GM13977 (cell line): ENCODE measurements at places on chromosomes 12 and 14.

- no peak for DNase-seq
Observed at GRCh38 chr12:106345746-106346145, 11.8 kb upstream of the POLR3B start.

DNA sequence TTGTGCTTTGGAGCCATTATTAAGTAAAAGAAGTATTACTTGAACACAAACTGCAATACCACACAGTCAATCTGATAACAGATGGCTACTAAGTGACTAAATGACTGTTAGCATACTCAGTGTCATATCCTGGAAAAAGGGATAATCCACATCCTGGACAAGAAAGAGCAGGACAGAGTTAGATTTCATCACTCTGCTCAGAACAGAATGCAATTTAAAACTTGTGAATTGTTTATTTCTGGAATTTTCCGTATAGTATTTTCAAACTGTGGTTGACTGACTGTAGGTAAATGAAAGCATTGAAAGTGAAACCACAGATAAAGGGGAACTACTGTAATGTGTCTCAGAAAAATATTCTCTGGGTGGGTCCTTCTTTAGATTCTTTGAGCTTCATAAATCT is 458.8 kb downstream of the TMEM117 start:
- DNase-seq = no peak

- no peak for DNase-seq
Observed at GRCh38 chr14:75752907-75753594, 92.0 kb downstream of the TTLL5 start.

DNA sequence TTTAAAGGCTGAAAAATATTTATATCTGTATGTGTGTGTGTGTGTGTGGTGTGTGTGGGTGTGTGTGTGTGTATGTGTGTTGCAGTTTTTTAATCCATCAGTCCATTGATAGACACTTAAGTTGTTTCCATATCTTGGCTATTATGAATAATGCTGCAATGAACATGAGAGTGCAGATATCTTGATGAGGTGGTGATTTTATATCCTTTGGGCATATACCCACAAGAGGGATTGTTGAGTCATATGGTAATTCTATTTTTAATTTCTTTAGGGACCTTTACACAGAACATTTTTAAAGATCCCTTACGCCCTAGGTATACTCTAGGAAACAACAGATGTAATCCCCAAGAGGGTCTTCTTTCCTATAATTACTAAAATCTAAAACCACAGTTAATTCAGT is 154.5 kb upstream of the CLEC14A start:
- no peak for DNase-seq

DNA sequence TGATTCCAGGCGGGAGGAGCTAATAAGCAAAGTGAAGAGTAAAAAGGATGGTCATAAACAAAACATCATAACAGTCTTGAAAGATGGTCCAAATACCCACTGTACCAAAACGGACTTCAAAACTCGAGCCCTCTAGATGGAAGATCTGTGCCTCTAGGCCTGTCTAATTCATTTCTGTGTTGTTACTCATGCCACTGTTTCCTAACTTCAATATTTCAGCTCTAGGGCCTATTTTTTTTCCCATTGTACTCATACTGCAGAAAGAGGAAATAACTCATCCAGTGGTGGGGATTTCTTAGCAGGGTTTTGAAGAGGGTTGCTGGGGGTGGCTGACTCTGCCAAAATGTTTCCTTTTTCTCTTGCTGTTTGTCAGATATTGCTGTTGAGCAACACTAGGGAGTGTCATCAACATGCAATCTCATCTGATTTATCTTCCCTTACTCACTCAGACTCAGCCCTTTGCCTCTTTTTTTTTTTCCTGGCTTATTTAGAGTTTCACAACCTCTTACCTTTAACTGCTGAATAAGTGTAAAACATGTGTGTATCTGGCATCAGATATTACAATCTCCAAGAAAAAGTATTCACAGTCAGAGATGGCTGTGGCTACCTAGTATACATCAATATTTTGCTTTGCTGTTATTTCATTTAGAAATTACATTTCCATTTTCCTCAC is 189.6 kb downstream of the DUSP6 start:
- peak; percentile 5 for DNase-seq

- DNase-seq = no peak
Observed at GRCh38 chr14:32329146-32329545, at the start of gene AKAP6. Gene AKAP6, plus strand, starts transcription at chr14:32329298. Its CDS starts 104,196 bp downstream, at chr14:32433494.

DNA sequence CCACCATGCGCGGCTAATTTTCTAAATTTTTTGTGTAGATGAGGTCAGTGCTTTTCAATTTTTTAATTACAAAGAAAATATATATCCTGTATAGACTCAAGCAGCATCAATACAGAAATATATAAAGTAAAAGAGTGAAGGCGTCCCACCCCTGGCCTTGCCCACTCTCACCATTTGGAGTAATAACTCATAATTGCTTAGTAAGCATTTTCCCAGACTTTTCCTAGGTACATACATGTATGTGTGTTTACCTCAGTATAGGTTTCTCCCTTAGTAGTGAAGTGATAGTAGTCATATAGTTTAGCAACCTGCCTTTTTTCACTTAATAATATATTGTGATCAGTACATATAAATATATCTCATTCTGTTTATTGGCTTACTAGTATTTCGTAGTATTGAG is 200.1 kb downstream of the NUBPL start:
- DNase-seq = no peak

DNA sequence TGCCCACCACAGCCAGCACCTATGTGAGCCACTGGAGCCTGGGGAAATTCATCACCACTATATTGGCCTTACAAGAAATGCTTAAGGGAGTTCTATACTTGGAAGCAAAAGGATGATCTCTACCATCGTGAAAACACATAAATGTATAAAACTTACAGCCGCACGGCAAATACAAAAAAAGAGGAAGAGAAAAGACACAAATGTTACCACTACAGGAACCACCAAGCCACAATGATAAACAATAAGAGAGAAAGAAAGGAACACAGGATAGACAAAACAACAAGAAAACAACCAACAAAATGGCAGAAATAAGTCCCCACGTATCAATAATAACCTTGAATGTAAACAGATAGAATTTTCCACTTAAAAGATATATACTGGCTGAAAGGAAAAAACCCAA is 267.5 kb downstream of the TMEM121 start:
- no peak for DNase-seq

DNA sequence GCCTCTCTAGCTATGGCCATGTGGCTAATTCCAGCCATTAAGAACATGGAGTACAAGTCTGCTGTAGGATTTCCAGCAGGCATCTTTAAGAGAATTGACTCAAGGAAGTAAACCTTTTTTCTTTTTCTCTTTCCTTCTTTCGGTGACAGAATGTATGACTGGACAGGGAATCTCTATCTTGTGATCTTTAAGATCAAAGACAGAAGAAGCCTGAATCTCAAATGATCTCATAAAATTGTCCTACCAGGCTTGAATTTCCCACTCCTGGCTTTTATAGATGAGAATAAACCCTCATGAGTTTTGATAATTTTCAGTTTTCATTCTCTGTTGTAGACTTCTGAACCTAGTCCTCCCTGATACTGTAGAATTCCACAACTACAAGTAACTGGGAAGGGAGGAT is 11.4 kb downstream of the DUSP6 start:
- no peak for DNase-seq

- DNase-seq = no peak
Observed at GRCh38 chr12:84696908-84697540, 215.6 kb downstream of the SLC6A15 start.

DNA sequence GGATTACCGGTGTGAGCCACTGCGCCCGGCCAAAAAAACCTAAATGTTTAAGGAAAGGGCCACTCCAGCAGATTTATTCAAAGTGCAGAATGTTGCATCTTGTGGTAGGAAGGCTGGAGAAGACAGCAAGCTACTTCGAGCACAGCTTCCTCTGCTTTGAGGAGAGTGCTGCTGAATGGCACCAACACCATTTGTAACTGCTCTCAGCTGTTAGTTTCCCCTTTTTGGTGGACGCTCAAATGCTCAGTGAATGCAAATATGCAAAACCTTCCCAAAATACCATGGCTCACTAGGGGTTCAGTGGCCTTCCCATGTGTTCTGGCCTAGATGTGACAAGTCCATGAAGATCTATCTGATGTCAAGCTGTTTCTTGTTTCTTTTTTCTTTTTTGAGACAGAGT is 2.9 kb upstream of the TDRD9 start:
- no peak for DNase-seq

GRCh38 chr12:119178544-119179334 is at the start of gene HSPB8:
Gene HSPB8, plus strand, starts transcription at chr12:119178931. Its CDS starts 382 bp downstream, at chr12:119179313.
- DNase-seq = no peak

DNA sequence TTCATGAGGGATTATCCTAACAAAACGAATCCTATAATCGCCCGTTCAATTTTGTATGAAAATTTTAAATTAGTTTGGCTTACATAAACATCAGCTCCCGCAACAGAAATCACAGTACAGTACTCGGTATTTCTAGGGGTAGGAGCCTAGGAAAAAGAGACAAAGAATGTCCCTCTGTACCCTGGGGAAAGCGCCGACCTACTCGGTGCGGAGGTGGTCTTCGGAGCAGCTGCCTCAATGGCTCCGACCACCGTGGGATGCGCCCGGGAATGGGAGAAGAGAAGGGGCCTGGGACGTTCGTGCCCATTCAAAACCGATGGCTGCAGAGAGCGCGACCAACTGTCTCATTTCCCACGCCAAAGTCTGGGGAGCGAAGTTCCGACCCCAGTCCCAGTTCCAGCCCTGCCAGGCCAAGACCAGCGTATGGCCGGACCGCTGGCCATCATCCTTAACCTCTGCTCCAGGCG is 618 bp downstream of the GNPNAT1 start:
- DNase-seq = no peak

DNA sequence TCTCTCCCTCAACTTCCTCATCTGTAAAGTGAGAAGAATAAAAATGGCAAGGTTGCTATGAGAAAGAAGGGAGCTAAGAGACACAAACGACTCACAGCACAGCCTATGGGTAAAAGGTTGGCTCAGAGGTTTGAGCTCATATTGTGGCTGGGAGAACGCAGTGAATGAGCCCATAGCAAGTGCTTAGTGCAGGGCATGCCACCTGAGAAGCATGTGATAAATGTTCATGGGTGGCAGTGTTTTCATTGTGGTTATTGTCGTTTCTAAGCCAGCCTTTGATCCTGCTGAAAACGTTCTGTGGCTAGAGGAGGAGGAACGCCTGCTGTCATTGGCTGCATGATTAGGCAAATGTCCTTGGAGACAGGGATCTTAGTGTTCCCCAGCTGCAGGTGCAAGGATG is 150.4 kb downstream of the KSR2 start:
- DNase-seq = no peak

GRCh38 chr14:69038455-69039287 is 59.6 kb upstream of the ACTN1 start:
- DNase-seq = no peak

- DNase-seq = no peak
Observed at GRCh38 chr12:116319898-116320621, 42.6 kb upstream of the MED13L start.

DNA sequence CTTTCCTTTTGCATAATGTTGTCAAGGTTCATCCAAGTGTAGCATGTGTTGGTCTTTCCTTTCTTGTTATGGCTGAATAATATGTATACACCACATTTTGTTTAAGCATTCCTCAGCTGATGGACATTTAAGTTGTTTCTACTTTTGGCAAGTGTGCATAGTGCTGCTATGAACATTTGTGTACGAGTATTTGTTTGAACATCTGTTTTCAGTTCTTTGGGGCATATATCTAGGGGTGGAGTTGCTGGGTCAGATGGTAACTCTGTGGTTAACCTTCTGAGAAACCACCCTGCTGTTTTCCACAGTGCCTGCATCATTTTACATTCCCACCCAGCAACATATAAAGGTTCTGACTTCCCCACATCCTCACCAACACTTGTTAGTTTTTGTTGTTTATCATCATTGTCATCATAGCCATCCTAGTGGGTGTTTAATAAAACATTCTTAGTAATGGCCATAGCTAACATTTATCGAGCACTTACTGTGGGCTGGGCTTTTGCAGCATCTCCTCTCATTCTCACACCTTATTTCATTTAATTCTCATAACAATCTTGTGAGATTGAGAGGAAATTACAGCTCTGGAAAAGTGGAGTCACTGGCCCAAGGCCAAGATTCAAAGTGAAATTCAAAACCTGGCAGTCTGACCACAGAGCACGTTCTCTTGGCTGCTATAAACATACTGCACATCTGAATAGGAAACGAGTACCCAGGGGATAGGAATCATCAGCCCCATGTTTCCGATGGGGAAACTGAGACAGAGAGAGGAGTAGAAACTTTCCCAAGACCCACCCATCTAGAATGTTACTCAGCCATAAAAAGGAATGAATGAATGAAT is 193.6 kb downstream of the KSR2 start:
- no peak for DNase-seq

DNA sequence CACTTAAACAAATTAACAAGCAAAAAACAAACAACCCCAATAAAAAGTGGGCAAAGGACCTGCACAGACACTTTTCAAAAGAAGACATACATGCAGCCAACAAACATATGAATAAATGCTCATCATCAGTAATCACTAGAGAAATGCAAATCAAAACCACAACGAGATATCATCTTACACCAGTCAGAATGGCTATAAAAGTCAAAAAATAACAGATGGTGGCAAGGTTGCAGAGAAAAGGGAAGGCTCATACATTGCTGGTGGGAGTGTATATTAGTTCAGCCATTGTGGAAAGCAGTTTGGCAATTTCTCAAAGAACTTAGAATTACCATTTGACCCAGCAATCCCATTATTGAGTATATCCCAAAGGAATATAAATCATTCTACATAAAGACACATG is 34.6 kb upstream of the NT5DC3 start:
- no peak for DNase-seq

DNA sequence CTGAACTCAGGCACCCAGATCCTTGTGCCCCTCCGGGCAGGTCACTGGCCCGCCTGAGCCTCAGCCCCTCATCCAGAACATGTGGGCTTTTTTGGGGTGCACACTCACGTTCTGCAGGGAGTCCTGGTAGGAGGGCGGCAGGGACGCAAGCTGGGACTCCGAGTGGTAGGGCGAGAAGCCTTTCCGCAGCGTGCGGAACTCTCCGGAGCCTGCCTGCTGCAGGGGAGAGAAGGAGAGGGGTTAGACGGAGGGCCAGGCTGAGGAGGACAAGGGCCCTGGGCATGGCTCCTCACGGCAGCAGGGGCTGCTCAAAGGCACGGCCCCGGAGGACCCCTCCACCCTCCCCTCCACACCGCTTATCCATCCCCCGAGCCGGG is 40.8 kb downstream of the CCNK start:
- DNase-seq = no peak

GRCh38 chr12:121590476-121591143 is 9.8 kb upstream of the KDM2B start:
- peak; percentile 79 for DNase-seq

DNA sequence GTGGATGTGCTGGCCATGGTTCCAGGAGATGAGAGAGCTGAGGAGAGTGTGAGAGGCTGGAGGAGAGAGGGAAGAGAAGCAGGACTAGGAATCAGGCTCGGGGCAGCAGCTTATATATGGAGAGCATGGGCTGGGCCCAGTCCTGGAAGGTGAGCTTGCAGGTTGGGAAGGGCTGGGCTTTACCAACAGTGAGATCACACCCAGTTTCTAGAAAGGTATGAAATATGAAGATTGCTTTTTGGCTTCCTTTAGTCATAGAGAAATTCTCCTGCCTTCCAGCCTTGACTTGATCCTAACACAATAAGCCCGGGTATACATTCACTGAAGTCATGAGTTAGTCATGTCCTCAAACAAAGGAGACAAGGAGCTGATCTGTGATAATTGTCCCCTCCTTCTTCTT is at the start of gene KRT6A:
Gene KRT6A (minus strand): TSS at position 86 of the 400 bp plus-strand sequence. CDS start 69 bp downstream, at position 17.
- no peak for DNase-seq
